Sigmoid colon (tissue), 7 donors: ENCODE measurements at places on chromosomes 4 and X.

- no peak for DNase-seq
These were observed 78.6 kb downstream of the CLCN5 start for GRCh38 chrX:50000937-50001542.

GRCh38 chr4:156953001-156953400 lies 18.6 kb downstream of the PDGFC start:
- no peak for DNase-seq

- no peak for DNase-seq
These were observed 162.5 kb upstream of the CASK start for GRCh38 chrX:42085836-42086235.

DNA sequence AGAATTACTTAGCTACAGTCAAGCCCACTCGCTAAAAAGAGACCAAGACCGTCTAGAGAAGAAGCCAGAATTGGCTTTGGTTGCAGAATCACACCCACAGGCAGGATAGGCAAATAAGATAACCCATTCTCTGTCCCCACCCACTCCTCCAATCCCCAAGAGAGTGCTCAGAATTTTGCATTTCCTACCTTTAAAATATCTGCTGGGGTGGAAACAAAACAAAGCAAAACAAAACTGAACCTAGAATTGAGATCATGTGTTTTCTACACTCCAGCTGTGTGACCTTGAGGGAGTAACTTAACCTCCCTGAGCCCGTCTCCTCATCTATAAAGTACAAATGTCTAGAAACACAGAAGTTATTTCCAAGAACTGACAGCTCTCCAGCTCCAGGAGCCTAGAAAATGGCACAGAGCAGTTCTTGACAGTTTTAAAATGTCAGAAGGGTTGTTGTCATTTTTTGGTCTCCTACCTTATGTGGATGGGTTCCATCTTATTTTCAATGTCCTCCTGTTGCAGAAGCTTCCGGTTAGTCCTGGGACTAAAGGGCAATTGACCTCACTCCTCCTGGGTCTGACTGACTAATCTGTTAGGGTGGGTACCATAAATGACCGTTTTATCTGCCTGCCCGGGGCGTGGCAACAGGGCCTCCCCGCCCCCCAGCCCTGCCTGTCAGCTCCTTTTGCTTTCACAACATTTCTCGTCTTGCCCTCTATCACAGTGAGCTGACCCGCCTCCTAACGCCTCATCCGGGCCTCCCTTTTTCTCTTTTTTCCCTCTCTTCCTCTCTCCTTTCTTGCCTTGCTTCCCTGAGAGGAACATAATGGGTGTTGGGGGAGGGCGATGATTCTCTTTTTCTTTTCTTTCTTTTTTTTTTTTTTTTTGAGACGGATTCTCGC lies 114.0 kb downstream of the RBM47 start:
- DNase-seq, result no peak

- DNase-seq, result no peak
These were observed 386.1 kb upstream of the CNKSR2 start for GRCh38 chrX:20988118-20988517.

- no peak for DNase-seq
These were observed 378.3 kb downstream of the GBA3 start for GRCh38 chr4:23070848-23071570.

DNA sequence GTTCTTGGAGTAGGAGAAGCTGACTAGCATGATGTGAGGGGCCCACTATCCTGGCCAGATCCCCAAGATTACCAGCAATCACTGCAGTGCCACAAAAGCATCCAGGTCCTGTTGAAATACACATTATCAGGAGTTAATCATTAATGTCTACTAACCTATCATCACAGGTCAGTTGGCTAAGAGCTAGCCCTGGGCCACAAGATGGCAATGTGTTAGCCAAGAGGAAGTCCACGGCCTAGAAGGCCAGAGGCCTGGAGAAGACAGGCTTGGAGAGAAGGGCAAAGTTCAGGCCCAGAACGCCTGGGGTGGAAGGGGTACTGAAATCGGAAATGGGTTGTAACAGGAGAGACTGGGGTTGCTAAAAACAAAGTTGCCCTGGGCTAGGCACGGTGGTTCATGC lies 19.9 kb upstream of the KIAA1210 start:
- DNase-seq, result no peak

GRCh38 chr4:75722417-75722816 lies 2.0 kb upstream of the USO1 start:
- DNase-seq, result no peak

DNA sequence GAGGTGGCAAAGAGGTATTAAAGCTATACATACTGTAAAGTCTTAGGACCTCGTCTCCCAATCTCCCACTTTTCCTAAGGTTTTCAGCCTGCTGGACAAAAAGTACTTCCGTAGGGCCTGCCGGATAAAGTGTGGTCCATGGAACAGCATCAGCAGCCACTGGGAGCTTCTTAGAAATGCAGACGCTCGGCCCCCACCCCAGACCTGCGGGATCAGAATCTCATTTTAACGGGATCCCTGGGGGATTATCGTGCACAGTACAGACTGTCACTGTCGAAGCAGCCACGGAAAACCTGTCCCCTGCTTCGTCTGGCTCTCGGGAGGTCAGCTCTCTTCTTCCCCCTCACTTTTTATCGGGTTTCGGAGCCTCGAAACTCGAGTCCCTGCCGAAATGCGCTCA lies 802 bp downstream of the ADGRG2 start:
- no peak for DNase-seq

GRCh38 chr4:76931087-76931486 lies 18.5 kb upstream of the SEPTIN11 start:
- no peak for DNase-seq

GRCh38 chrX:45806410-45807121 lies 605.9 kb upstream of the DIPK2B start:
- no peak for DNase-seq

DNA sequence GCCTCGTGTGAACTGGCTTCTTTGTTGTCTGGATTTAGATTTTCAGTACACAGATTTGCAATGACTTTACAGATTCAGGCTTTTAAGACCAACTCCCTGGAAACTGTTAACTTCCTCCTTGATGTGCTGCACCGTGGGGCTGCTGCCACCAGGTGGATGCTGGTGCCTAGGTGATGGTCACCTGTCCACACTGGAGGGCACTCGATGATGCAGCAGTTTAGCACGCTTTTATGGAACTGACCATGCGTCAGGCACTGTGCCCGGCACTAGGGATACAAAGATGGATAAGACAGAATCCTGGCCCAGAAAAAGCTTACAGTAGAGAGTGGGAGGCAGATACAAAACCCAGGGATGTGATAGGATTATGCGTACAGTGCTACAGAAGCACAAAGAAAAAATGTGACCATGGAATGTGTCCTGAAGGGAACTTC lies 180.7 kb downstream of the CEP135 start:
- no peak for DNase-seq
